Activated naive CD4-positive, alpha-beta T cell treated with Interleukin-2 at 50 U/mL for 16 hours (primary cell): ENCODE measurements at places on chromosomes 3 and 15.

DNA sequence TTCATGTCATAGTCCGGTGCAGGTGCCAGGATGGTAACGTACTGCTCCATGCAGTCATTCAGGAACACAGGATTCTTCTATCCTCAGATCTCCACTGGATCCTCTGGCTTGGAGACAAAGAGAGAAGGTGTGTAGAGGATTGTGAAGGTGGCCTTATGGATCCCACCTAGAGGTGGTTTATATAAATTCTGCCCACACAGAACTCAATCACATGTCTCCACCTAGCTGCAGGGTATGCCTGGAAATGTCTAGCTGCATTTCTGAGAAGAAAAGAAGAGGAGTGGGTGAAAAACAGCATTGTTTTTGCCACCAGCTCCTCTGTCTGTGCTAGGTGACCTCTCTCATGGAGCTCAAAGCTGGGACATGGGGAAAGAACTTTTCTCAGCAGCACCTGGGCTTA lies 478.7 kb downstream of the PDCD6IP start:
- no peak for DNase-seq

- DNase-seq = no peak
Observed at GRCh38 chr3:138371070-138371965, 22.9 kb downstream of the MRAS start.

- no peak for DNase-seq
Observed at GRCh38 chr3:65252266-65252665, 564.5 kb upstream of the ADAMTS9 start.

- no peak for DNase-seq
Observed at GRCh38 chr3:70374179-70374578, 61.7 kb upstream of the MDFIC2 start.

- no peak for DNase-seq
Observed at GRCh38 chr3:11513817-11514135, 129.9 kb downstream of the VGLL4 start.

DNA sequence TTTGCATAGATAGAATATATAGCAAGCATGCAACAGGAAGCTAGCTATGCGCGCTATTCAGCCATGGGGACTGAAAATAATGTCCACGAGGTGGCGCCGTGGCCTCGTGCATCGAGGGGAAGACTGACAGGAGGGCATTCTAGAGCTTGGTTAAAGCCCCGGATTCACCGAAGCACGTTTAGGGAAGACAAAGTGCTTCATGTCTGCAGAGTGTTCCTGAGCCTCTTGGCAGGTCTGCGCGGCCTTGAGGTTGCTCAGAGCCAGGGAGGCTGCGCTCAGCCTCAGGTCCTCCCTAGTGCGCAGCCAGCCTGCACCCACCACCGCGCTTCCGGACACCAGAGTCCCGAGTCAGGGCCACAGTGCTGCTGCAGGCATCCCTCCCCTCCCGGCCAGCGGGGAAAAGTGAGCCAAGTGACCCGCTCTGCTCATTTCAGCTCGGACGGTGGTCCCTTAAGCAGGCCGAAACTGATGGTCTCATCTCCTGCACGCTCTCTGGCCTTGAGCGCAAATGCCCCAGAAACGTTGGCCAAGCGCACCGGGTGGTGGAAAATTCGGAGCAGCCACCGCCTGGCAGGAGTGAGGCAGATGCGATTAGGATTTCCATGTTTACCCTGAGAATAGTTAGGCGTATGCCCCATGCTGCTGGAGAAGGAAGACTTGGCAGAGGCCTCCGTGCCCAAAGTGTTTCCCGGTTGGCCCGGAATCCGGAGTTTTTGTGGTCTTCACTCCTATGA lies 24.8 kb downstream of the GABRA5 start:
- DNase-seq = no peak

GRCh38 chr3:197487911-197488391 lies 67.8 kb downstream of the BDH1 start:
- no peak for DNase-seq

DNA sequence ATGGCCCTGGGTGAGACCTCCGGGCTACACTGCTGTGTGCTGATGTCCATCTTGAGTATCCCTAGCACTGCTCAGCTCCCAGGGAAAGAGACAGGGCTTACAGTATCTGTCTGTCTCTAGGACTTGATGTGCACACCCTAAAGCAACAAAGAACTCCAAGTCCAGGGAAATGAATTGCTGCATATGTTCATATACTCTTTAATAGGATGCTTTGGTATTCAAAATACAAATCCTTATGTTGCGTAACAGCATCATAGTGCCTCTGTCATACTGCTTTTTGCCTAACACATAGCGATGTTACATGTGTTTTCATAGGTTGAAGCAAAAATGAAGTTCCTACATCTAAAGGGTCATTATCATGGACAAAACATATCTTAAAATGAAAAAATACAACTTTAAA lies 299.9 kb downstream of the SLC9A9 start:
- no peak for DNase-seq

- no peak for DNase-seq
Observed at GRCh38 chr3:134483195-134483900, 2.4 kb downstream of the ANAPC13 start.

DNA sequence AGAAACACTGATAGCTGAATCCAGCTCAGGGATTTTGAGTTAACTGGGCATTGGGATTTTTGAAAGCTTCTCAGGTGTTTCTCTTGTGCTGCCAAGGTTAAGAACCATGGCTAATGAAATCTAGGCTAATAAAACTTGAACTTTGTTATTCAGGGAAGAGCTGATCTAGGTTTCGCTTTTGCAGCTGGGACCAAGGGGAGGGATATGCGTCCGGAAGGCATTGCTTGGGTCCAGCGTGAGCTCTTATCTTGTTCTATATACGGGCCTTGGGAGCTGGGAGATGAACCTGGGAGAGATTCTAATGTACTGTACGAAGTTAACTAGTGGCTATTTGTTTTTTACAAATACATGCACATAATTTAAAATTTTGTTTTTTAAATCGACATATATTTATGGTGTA lies 29.8 kb downstream of the ITPR1 start:
- no peak for DNase-seq

DNA sequence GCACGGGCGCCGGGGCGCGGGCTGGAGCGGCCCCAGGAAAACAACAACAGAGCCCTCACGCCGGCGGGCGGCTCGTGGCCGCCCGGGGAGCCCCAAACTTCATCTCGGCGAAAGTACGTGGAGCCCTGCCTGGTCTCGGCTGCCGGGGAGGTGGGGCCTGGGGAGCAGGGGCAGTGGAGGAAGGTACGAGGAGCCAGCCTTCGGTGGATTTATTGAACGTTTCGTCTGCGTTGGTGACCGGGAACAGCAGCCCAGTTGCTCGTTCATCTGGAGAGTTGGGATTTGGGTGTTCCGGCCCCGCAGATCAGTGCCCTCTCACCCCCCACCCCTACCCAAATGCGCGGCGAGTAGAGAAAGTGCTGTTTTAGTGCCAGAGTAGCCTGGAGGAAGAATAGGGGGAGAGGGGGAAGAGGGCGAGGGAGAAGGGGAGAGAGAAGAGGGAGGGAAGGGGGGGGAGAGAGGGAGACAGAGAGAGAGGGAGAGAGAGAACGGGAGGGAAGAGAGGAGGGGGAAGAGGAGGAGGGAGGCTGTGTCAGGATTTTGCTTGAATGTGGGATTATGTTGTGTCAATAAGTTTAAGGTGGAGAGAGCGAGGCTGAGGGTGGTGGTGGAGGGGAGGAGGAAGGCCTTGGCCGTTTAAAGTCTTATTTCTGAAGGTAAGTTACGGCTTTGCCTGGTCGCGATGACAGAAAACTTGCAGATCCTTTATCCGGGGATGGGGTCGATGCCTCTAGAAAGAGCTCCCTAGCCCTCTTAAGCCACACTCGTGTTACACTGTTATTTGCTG lies 970 bp downstream of the BBX start:
- DNase-seq = peak; percentile 60

DNA sequence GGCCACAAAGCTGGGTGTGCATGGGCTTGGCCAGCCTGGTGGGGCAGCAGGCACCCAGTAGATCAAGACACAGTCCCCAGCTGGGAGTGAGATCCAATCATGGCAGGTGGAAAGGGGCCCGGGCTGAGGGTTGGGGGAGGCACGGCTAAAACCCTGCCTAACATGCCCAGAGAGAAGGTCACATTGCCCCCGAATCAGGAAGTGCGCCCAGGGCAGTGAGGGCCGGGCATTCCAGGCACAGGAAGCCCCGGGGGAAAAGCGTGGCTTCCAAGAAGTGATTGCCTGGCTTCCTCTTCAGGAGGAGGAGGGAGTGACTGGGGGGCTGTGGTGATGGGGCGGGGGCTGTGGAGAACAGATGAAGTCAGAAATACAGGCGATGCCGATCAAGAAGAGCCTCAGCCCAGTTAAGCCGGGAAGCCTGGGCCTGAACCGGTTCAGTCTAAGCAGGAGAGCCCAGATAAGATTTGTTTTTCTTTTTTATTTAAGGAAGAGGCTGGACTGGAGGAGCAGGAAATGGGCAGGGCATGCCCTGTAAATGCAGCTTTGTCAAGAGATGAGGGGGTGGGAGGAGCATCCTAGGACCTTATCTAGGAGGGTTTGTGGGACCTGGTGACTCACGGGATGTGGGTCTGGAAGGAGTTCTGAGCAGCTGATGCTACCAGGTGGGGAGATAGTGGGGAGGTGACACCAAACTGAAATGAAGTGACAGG lies 83.9 kb downstream of the CHSY1 start:
- DNase-seq = peak; percentile 60

GRCh38 chr15:64247906-64248541 lies 85.2 kb upstream of the PPIB start:
- peak; percentile 24 for DNase-seq

GRCh38 chr3:113981803-113982202 lies 34.0 kb downstream of the ZDHHC23 start:
- DNase-seq = no peak

DNA sequence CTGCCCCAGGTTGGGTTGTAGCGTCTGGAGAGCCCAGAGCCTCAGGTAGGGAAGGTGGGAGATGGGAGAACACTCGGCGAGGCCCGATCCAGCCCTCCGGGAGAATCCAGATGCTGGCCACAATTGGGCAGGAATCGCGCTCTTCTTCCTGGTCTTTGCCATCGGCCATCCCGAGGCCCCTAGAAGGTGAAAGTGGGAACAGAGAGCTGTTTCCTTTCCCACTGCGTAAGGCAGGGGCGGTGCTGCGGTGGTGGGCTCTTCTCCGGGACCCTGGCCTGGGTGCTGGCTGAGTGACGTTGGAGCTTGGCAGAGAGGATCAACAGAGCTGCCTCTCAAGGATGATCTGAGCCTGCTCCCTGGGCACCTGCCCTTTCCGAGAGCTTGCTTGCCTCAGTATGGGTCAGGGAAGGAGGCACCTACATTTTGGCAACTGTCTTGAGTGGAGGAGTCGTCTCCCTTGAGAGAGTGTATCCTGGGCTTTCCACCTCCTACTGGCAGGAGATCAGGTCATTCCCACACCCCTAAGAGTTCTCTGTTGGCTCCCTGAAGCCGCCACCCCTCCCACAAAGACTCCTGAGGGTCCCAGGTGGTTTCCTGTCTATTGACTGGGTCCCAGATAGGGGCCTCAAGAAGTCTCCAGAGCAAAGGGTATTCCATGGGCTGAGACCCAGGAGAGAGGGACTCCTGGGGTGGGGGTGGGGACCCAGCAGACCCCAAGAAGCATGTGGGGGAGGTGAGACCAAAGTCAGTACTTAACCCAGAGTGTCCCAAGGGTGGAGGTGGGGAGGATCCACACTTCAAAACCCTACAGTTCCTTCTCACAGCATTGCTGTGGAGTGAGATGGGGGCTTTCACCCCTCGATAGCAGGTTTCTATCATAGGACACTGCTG lies 1.6 kb downstream of the C15orf39 start:
- peak; percentile 16 for DNase-seq

GRCh38 chr3:70064194-70064779 lies 64.8 kb downstream of the SAMMSON start:
- no peak for DNase-seq

DNA sequence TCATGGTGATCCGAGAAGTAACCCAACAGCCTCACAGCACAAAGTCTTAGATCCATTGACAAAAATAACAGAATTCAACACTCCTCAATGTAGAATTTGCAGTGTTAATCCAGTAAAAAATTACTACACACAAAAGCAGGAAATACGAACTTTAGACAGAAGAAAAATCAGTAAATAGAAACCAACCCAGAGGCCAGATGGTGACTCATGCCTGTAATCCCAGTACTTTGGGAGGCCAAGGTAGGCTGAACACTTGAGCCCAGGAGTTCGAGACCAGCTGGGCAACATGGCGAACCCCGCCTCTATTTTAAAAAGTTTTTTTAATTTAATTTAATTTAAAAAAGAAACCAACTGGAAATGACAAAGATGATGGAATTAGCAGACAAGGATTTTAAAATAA lies 36.1 kb downstream of the SELENOT start:
- DNase-seq = no peak

GRCh38 chr3:15713364-15713763 lies 84.4 kb downstream of the ANKRD28 start:
- no peak for DNase-seq

- DNase-seq = no peak
Observed at GRCh38 chr3:122858373-122858772, 63.5 kb downstream of the SLC49A4 start.

GRCh38 chr3:42019144-42019952 lies 57.4 kb upstream of the ULK4 start:
- no peak for DNase-seq

- DNase-seq = no peak
Observed at GRCh38 chr3:100717063-100717462, 7.8 kb downstream of the TFG start.

DNA sequence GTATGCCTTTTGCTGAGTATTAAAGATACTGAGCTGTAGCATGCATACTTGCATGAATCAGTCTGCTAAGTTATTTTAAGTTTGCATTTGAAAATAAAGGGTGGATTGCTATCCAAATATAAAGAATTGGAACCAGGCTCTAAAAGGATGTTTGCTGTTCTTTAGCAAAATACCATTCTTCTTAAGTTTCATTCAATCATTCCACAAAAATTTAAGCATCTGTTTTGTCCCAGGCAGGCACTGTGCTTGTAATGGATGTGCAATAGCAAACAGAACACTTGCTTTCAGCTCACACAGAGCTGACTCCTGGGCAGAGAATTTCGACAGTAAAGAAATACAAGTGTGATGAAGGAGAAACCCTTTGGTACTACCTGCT lies 151.1 kb downstream of the PGPEP1L start:
- DNase-seq = no peak

DNA sequence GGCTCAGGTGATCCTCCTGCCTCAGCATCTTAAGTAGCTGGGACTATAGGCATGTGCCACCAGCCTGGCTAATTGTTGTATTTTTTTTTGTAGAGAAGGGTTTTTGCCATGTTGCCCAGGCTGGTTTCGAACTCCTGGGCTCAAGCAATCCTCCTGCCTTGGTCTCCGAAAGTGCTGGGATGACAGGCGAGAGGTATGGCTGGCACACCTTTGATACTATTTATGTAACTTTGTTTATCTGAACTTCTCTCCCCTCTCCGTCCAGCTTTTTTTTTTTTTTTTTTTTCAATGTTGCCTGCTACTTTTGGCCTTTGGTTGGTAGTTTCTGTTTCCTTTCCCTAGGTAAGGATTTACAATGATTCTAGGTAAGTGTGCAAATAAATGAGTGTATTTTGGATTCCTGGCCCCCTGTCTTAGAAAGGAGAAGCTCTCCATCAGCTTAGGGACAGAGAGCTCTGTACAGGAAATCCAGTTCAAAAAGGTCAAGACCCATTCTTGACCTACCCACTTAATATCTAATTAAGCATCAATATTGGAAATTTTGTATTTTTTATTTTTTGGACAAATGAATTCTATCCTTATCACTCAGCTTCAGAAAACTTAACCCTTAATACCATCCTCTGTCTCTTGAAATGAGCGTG lies 6.8 kb downstream of the ARL6IP5 start:
- DNase-seq = no peak
